HT-29 (cell line): ENCODE measurements at places on chromosomes 3 and 15. TPM values are rescaled to one million over a fixed set of nuclear protein-coding genes. Genes with fewer than 3 reads are reported as not detected.

Gene CPN2
- total RNA-seq = not detected in 2 replicates

Gene FAM98B
- 4.3 and 12.3 TPM in 2 replicates for total RNA-seq

Gene POLQ
- 8.7 and 12.4 TPM in 2 replicates for total RNA-seq

DNA sequence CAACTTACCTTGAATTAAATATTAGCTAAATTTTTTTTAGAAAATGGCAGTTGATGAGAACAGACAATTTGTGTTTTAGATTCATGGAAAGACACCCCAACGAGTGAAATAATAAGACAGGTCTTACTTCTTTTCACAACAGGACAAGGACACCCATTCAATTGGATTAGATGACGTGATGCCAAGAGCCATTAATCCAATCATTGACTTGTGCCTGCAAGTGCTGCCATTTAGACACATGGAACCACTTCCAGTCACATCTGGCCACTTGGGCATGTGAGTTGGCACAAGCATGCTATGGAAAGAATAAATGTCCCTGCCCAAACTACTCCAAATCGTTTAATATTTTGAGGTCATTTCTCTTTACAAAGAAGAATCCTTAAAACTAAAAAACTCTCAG, 1308.8 kb downstream of the ROBO2 start:
- DNase-seq = no peak

DNA sequence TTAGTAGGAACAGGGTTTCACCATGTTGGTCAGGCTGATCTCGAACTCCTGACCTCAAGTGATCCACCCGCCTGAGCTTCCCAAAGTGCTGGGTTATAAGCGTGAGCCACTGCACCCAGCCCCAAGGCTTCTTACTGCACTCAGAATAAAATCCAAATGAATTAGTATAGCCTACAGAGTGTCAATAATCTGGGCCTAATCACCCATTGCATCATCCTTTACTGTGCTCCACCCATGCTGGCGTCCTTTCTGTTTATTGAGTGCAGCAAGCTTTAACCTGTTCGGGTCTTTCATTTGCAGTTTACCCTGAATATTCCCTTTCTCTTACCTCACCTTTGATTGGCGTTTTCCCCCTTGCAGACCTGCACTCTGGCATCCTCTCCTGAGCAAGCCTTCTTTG, 77.7 kb downstream of the CEP63 start:
- no peak for DNase-seq

GRCh38 chr15:66782785-66783184, 80.7 kb downstream of the SMAD6 start:
- no peak for DNase-seq

GRCh38 chr3:127074900-127075360, 92.0 kb downstream of the PLXNA1 start:
- peak; percentile 16 for DNase-seq

DNA sequence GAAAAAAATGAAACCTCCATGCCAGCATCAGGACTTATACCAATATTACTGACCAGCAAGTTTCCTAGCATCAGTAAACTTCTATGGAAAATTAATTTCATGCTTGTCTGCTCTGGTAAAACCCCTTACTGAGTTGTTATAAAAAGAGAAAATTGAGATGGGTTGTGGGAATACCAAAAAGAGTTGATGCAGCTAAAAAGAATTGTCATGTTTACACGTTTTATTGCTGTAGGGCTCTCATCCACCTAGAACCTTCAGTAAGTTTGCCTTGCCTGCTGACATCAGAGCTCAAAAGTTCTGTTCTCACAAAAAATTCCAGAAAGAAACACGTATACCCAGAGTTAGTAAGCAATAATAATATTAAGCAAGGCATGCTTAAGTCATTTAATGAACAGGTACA, 641.3 kb upstream of the ZNF385D start:
- no peak for DNase-seq

GRCh38 chr15:91975241-91975978, 121.9 kb downstream of the SLCO3A1 start:
- peak; percentile 28 for DNase-seq

DNA sequence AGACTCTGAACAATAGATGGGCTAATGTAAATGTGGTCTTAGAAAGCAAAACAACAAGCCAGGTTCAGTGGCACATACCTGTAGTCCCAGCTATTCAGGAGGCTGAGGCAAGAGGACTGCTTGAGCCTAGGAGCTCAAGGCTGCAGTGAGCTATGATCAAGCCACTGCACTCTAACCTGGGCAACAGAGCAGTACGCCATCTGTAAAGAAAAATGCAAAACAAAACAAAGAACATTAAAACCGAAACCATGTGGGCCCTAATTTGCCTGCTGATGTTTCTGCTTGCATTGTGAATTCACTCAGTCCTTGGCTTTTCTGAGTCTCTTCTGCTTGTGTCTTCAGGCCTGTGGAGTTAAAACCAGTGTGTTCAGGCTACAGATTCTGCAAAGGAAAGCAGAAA, 56.7 kb downstream of the CCNL1 start:
- no peak for DNase-seq
